Left lobe of liver (tissue), 2 donors: ENCODE measurements at places on chromosomes 6 and 20. TPM values are rescaled to one million over a fixed set of nuclear protein-coding genes. Genes with fewer than 3 reads are reported as not detected.

Gene MAP3K4
- 11.2 TPM for total RNA-seq

Gene CDSN
- not detected for total RNA-seq

Gene PLCG1
- 17.5 TPM for total RNA-seq

Gene STMND1
- total RNA-seq = not detected

Gene SRSF12
- 0.10 TPM for total RNA-seq

Gene CLVS2
- total RNA-seq = not detected

Gene MUC21
- not detected for total RNA-seq

Gene MCHR2
- not detected for total RNA-seq

Gene TSHZ2
- 19.0 TPM for total RNA-seq

Gene VTA1
- 16.7 TPM for total RNA-seq

Gene PBOV1
- not detected for total RNA-seq

Gene SLC17A2
- total RNA-seq = 27.6 TPM

Gene CST1
- not detected for total RNA-seq

Gene TCF15
- not detected for total RNA-seq
